ENCODE measurements at places on chromosomes 2 and 18. TPM values are rescaled to one million over a fixed set of nuclear protein-coding genes. Genes with fewer than 3 reads are reported as not detected.

DNA sequence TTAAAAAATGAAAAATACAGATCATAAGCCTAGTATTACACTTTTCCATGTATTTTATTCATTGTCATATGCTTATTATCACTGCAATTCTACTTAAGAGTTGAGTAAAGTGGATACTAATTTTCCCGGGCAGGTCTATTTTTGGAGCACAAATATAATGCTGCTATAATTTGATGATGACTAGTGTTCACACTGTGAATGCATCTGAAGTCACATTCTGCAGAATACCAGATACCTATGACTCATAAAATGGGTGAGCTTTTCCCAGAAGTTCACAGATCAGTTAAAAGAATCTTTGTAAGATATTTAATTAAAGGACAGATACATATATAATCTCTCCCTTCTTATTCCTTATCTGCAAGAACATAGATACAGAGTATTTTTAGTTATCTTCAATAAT lies 79.8 kb upstream of the MC4R start:
- no peaks in the 10 kb centered on the region for H3K27me3 ChIP-seq
- no peaks in the 10 kb centered on the region for H3K4me1 ChIP-seq
- H3K27ac ChIP-seq: no peak overlapping the region
- no peak for DNase-seq
- H3K36me3 ChIP-seq: no peaks in the 10 kb centered on the region

DNA sequence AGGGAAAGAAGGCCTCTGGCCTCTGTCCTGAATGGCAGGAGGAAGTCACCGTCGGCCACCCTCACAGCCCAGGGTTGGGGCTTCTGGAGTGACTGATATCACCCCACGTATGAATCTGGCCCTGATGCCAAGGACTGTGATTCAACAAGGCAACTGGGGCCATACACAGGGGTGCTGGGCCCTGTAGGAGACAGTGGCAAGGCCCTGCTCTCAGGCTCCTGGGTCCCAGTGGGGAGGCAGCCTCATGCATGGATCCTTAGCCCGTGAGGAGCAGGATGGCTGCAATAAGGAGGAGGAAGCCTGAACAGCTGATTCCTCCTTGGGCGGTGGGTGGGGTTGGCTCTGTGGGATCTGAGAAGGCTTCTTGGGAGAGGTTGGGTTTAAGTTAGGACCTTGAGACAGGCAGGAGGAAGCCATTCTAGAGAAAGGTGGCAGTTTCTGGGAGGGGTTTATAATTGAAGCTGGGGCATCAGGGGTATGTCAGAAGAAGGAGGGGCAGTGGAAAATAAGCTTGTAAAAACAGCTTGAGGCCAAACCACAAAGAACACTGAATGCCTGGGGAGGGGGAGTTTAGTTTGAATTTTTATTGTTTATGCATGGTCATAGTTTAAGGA lies 42.8 kb upstream of the LAPTM4A start:
- H3K27me3 ChIP-seq: no peaks in the 10 kb centered on the region
- H3K36me3 ChIP-seq: no peaks in the 10 kb centered on the region
- no peak for DNase-seq
- H3K4me3 ChIP-seq: no peak overlapping the region
- H3K27ac ChIP-seq: no peak overlapping the region

DNA sequence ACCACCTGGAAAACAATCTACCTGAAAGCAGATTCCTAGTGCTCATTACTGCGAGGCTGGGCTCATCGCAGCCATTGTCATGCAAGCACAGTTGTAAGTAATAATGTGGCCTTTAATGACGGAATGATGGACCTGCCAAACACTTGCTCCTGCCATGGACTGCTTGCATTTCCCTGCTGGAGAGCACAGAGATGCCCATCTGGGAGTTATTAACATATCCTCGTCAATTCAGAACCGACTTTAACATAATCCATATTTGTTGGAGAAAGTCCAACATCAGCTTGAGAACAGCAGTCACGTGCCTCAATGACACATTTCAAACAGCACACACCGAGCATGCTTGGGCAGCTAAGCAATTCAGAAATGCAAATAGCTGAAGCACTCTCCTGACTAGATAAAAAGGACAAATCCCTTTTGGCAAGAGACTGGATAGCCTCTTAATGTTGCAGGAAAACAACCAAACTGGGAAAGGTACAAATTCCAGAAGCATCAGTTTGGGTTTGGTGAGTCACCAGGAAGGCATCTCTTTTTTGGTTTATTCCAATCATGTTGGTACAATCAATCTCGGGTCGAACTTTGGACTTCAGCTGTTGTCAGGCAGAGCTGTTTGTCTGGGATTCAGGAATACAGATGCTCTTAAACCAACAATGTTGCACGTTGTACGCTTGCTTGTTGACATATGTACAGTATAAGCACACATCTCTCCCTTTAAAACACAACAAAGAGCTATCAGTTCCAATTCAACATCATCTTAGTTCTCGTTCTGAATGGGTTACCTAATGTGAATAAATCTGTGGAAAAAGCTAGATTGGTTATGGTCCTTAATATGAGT lies 395.8 kb downstream of the LNPK start:
- H3K4me3 ChIP-seq: no peak overlapping the region
- no peaks in the 10 kb centered on the region for H3K36me3 ChIP-seq
- DNase-seq: no peak

GRCh38 chr2:55888936-55889335 lies 34.6 kb downstream of the EFEMP1 start:
- no peaks in the 10 kb centered on the region for H3K4me1 ChIP-seq
- no peak for DNase-seq
- no peaks in the 10 kb centered on the region for H3K27me3 ChIP-seq

GRCh38 chr2:41420219-41420618 lies 627.6 kb upstream of the PKDCC start:
- H3K36me3 ChIP-seq: no peaks in the 10 kb centered on the region
- H3K4me3 ChIP-seq: no peak overlapping the region
- no peak overlapping the region for H3K27ac ChIP-seq
- no peak for DNase-seq
- H3K4me1 ChIP-seq: no peaks in the 10 kb centered on the region

DNA sequence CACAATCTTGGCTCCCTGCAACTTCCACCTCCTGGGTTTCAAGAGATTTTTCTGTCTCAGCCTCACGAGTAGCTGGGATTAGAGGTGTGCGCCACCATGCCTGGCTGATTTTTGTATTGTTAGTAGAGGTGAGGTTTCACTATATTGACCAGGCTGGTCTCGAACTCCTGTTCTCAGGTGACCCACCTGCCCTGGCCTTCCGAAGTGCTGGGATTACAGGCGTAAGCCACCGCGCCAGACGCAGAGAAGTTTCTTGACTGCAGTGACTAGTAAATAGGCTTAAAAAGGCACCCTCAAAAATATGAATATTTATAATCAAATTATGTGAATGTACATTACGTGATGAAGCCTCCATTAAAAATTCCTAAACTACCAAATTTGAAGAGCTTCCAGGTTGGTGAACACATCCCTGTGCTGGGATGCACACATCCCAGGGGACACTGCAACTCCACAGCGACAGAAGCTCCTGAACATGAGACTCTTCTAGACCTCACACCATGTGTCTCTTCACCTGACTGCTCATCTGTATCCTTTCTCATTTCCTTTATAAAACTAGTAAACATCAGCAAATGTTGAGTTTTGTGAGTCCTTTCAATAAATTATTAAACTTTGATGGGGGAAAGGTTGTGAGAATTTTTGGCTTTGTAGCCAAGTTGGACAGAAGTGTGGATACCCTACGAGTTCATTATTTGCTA lies 203.3 kb upstream of the SPOPL start:
- H3K4me3 ChIP-seq: no peak overlapping the region
- no peaks in the 10 kb centered on the region for H3K4me1 ChIP-seq
- H3K27ac ChIP-seq: no peak overlapping the region
- H3K36me3 ChIP-seq: no peaks in the 10 kb centered on the region

- no peaks in the 10 kb centered on the region for H3K36me3 ChIP-seq
- no peak for DNase-seq
- H3K27me3 ChIP-seq: no peaks in the 10 kb centered on the region
- H3K27ac ChIP-seq: no peak overlapping the region
- no peaks in the 10 kb centered on the region for H3K4me1 ChIP-seq
- H3K4me3 ChIP-seq: no peak overlapping the region
Observed at GRCh38 chr2:130911996-130912395, 75.3 kb downstream of the ARHGEF4 start.

- H3K4me1 ChIP-seq: no peaks in the 10 kb centered on the region
- no peak overlapping the region for H3K27ac ChIP-seq
- no peaks in the 10 kb centered on the region for H3K27me3 ChIP-seq
- DNase-seq: no peak
Observed at GRCh38 chr2:10839813-10840212, 27.2 kb upstream of the PDIA6 start.

DNA sequence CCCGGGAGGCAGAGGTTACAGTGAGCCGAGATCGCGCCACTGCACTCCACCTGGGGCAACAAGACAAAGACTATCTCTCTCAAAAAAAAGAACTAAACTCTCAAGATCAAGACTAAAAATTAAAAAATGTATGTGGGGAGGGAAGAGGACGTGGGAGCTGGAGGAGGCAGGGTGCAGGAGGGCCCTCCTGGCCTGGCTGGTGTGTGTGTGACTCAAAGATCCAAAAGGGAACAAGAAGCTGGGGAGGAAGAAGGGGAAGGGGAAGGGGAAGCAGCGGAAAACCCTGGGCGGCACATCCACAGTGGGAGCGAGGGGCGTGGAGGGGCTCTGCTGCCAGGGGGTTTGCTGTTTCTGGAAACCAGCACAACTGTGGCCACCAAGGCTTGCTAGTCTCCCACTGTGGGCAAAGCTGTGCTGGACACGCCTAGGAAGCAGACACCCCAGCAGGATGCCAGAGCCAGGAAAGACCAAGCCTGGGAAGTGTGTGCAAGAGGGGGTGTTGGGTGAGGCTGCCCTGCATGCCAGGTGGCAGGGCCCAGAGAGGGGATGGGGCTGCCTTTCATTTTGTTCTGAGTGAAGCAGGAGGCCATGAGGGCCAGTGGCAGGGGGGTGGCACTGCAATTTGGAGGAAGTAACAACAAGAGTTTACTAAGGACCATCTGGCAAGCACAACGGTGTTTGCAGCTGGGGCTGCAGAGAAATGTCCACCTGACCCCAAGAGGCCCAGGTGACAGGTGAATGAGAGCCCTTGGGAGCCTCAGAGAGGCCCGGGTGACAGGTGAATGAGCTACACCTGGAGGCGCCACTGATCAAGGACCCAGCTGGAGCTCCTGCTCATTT lies 44.5 kb downstream of the ANO7 start:
- H3K4me3 ChIP-seq: no peak overlapping the region
- H3K27ac ChIP-seq: no peak overlapping the region
- peaks cover 18% of the 10 kb centered on the region for H3K36me3 ChIP-seq
- no peaks in the 10 kb centered on the region for H3K4me1 ChIP-seq
- H3K27me3 ChIP-seq: no peaks in the 10 kb centered on the region

DNA sequence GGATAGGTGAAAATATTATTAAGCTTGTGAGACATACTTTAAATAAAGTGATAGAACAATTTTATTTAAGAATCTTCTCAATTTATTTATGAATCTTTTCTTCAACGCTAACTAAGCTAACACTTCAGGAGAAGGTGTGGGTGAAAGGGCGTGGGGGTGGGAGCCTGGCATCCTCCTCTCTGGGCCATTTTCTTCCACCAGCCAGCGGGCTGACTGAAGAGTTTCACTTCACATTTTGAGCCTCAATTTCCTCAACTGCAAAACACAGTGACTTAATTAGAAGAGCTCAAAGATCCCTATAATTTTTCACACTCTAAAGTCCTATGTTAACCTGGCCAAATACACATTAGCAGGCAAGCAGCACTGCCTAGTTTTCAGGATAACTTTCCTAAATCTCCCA lies 94.8 kb downstream of the FTCDNL1 start:
- H3K27ac ChIP-seq: no peak overlapping the region
- H3K36me3 ChIP-seq: no peaks in the 10 kb centered on the region
- no peak for DNase-seq
- H3K4me1 ChIP-seq: no peaks in the 10 kb centered on the region
- no peak overlapping the region for H3K4me3 ChIP-seq

DNA sequence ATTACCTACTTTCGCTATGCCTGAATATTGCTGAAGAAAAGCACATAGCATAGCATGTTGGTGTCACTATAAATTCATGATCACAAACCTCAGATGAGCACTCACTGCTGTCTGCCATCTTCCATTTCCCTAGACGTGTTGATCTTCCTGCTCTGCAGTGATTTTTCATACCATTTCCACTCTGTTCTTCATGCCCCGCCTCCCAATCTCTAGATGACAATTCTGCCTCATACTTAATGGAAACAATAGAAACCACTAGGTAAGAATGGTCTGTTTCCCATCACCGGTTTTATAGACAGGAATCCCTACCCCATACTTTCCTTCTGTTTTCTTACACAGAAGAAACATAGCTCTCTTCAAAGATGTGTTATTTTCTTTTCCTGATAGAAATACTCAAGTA lies 63.8 kb downstream of the PIK3C3 start:
- no peaks in the 10 kb centered on the region for H3K27me3 ChIP-seq
- H3K36me3 ChIP-seq: peaks cover 17% of the 10 kb centered on the region
- DNase-seq: no peak
- no peak overlapping the region for H3K27ac ChIP-seq

GRCh38 chr18:6598657-6599056 lies 130.9 kb upstream of the ARHGAP28 start:
- DNase-seq: no peak
- no peak overlapping the region for H3K27ac ChIP-seq
- no peaks in the 10 kb centered on the region for H3K36me3 ChIP-seq
- no peaks in the 10 kb centered on the region for H3K27me3 ChIP-seq
- H3K4me1 ChIP-seq: no peaks in the 10 kb centered on the region
- H3K4me3 ChIP-seq: no peak overlapping the region

- no peak for DNase-seq
- no peaks in the 10 kb centered on the region for H3K27me3 ChIP-seq
- H3K4me3 ChIP-seq: no peak overlapping the region
- H3K36me3 ChIP-seq: no peaks in the 10 kb centered on the region
- H3K27ac ChIP-seq: no peak overlapping the region
Observed at GRCh38 chr18:46040747-46041104, 31.3 kb downstream of the PSTPIP2 start.

- H3K27ac ChIP-seq: no peak overlapping the region
- no peaks in the 10 kb centered on the region for H3K27me3 ChIP-seq
- no peak overlapping the region for H3K4me3 ChIP-seq
- H3K36me3 ChIP-seq: no peaks in the 10 kb centered on the region
Observed at GRCh38 chr2:127181851-127182250, 38.2 kb downstream of the CYP27C1 start.

- H3K4me1 ChIP-seq: no peaks in the 10 kb centered on the region
- no peaks in the 10 kb centered on the region for H3K27me3 ChIP-seq
- no peak overlapping the region for H3K4me3 ChIP-seq
- no peaks in the 10 kb centered on the region for H3K36me3 ChIP-seq
- no peak overlapping the region for H3K27ac ChIP-seq
Observed at GRCh38 chr2:136361521-136361920, 243.6 kb upstream of the CXCR4 start.

- H3K27me3 ChIP-seq: no peaks in the 10 kb centered on the region
- no peaks in the 10 kb centered on the region for H3K4me1 ChIP-seq
- DNase-seq: no peak
- H3K4me3 ChIP-seq: no peak overlapping the region
- no peaks in the 10 kb centered on the region for H3K36me3 ChIP-seq
- H3K27ac ChIP-seq: no peak overlapping the region
Observed at GRCh38 chr2:221750316-221750715, 178.2 kb upstream of the EPHA4 start.

The PFN4 gene
- not detected for total RNA-seq

The THSD7B gene
- not detected for total RNA-seq

The C1QL2 gene
- not detected for total RNA-seq

The VWC2L gene
- not detected for total RNA-seq

Data from naive thymus-derived CD4-positive, alpha-beta T cell (primary cell).